ENCODE measurements at places on chromosomes 11 and 22. TPM values are rescaled to one million over a fixed set of nuclear protein-coding genes. Genes with fewer than 3 reads are reported as not detected.

- no peak for DNase-seq
Observed at GRCh38 chr11:1120532-1121330, 37.0 kb upstream of the MUC5AC start.

GRCh38 chr22:39631381-39632286 lies 61.1 kb downstream of the CACNA1I start:
- DNase-seq: no peak

Gene MS4A8
- total RNA-seq: not detected

Gene MS4A4E
- not detected for total RNA-seq

Gene NF2
- 35.4 TPM for total RNA-seq

DNA sequence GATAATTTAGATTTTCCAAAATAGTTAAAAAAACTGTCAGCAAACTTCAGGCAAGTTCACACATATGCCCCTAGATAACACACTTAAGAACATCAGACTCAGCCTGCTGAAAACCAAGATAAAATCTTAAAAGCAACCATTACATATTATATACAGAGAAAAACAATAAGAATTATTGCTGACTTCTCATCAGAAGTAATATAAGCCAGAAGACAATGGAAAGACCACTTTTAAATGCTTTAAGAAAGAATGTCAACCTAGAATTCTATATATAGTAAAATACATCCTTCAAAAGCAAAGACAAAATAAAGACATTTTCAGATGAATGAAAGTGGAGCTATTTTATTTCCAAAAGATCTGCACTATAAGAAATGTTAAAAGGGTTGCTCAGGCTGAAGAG lies 37.8 kb upstream of the SC5D start:
- no peak for DNase-seq

DNA sequence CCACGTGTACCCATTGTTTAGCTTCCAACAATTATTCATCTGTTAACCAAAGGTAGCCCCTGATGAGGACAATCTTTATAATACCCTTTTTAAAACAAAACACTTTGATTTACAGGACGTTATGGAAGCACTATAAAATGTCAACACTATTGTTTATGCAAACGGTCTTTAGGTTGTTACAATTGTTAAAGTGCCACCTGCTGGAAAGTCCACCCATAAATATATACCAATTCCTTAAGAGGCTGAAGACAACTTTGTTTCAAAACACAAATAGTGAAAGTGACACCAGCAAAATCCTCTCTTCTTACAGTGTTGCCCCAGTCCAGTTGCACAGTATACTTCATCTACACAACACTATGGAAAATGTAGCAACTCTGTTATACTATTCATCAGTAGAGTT lies 68.9 kb upstream of the SLN start:
- no peak for DNase-seq

- no peak for DNase-seq
Observed at GRCh38 chr22:38228873-38229740, 27.3 kb downstream of the MAFF start.

- no peak for DNase-seq
Observed at GRCh38 chr11:85132851-85133585, 494.1 kb downstream of the DLG2 start.

- DNase-seq: no peak
Observed at GRCh38 chr22:20107951-20108756, 7.8 kb upstream of the RANBP1 start.

Gene CALCB
- not detected for total RNA-seq

- no peak for DNase-seq
Observed at GRCh38 chr11:117613521-117613920, 183.5 kb downstream of the DSCAML1 start.

Gene PATE4
- not detected for total RNA-seq
